Cortex of kidney (tissue), 1 donor: ENCODE measurements at places on chromosomes 1 and 21.

DNA sequence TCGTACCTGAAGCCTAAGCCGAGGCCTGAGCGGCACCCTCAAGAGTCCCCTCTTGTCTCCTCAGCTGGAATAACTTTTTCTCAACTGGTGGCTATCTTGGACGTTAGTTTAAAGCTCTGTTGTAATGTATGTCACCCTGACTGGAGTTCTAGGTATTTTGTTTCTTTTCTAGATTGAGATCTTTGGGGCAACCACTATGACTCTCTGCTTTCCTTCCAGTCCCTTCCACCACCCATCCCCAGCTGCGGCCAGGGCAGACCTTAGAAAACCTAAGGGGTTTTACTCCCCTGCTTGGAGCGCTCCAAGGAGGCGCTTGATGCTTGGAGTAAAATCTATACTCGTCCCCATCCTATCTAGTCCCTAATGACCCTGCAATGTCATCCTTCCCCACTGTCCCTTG is 74.6 kb upstream of the MRPS6 start:
- no peak for DNase-seq

GRCh38 chr1:185439727-185440415 is 122.8 kb upstream of the IVNS1ABP start:
- no peak for DNase-seq

- no peak for DNase-seq
Observed at GRCh38 chr1:41109310-41110197, 88.0 kb upstream of the SLFNL1 start.

GRCh38 chr1:93658188-93658587 is 23.4 kb downstream of the BCAR3 start:
- DNase-seq = no peak

DNA sequence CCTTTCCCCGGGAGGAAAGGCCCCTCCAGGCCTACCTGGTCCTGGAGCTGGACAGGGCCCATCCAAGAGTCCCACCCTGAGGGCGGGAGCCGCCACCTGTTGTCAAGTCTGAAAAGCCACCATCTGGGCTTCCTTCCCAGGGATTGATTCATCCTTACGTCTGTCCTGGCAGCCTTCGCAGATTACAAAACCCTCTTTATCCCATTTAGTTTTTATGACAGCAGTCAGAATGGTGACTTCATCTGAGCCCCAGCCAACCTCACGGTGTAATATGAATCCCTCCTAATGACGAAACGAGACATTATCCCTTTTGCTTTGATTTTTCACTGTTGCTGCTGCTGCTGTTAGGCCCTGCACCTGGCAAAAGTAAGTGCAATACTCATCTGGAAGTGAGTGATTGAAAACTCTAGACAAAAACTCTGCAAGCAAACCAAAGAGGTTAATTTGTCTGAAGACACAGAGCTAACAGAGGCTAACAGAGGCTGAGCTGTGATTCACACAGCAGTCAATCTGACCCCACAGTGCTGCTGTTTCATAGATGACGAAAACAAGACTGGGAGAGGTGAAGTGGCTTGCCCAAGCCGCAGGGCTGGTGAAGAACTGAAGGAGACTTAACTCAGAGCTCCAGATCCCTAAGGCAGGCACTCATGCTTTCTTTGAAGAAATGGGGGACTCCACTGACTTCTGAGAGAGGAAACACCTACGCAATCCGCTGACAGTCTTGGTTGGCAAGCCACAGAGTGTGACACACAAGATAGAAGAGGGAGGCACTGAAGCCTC is 30.0 kb upstream of the S100A7 start:
- no peak for DNase-seq
